ENCODE measurements at places on chromosomes 16 and 17.

DNA sequence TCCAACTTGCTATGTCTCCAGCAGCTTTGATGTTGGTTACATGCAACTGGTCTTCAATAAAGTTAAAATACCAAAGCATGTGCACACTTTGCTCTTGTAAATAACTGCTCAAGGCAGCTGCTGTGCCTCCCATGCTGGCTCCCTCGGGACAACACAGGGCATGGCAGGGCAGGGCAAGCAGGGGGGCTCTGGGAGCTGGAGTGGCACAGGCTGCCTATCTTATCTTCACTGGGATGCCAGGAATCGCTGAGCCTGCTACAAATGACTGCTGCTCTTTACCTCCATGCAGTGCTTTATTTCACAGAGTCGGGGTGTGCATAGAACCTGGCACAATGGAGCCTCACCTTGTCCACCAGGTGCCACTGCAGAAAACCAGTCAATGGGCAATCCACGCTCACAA is 21.8 kb downstream of the PEMT start:
- DNase-seq: no peak

DNA sequence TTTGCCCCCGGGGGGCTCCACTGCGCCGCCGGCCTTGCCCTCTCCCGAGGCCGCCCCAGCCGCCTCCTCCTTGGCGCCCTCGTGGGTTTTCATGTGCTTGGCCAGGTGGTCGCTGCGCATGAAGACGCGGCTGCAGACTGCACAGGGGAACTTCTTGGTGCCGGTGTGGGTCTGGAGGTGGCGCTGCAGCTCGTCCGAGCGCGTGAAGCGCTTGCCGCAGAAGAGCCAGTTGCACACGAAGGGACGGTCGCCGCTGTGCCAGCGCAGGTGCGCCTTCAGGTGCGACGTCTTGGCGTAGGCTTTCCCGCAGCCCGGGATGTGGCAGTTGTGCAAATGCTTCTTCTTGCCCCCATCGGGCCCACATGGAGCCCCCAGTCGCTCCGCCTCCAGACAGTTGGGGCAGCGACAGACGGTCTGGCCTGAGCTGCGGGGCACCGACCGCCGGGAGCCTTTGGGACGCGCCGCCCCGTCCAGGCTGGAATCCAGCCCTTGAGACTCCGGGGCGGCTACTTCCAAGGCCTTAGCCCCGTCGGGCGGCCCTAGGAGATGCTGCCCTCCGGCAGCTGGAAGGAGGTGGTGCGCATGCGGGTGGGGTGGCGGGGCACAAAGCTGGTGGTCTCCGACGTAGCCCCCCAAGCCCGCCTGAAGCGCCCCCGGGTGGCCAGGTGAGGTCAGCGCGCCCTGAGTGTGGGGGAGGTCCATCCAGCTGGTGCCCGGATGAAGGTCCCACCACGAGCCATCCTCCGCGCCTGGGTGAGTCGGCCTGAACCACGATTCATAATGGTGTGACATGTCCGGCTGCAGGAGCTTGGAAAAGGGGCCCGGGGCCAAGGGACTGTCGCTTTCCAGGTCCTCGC is 3.4 kb downstream of the SP6 start:
- peak; percentile 86 for DNase-seq

GRCh38 chr16:46797501-46797900 is 33.5 kb downstream of the C16orf87 start:
- DNase-seq: no peak

GRCh38 chr16:48517493-48517892 is 92.5 kb downstream of the N4BP1 start:
- DNase-seq: no peak

DNA sequence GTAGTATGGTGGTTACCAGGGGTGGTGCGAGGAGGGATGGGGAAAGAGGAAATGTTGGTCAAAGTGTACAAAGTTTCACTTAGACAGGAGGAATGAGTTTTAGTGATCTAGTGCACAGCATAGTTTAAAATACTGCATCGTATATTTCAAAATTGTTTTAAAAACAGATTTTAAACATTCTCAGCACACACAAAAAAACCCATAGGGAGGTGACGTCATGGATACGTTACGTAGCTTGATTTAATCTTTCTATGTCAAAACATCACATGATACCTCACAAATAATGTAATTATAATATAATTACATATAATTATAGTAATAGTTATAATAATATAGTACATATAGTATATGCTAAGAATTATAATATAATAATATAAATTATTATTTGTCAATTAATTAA is 614.2 kb downstream of the TMEM114 start:
- no peak for DNase-seq

- no peak for DNase-seq
Measured at GRCh38 chr17:83091257-83092141, 12.1 kb downstream of the METRNL start.

DNA sequence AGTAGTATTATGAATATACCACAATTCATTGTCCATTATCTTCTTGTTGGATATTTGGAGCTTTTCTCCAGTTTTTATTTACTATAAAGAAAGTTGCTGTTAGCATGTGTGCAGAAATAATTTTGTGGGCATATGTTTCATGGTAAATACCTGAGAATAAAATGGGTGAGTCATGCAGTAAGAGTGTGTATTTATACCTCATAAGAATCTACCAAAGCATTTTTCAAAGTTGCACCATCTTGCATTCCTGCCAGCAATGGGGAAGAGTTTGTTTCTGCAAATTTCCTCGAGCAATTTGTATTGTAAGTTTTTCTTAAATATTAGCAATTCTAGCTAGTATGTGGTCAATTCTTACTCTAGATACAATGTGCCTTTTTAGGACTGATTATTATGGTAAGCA is 7.9 kb upstream of the MON1B start:
- DNase-seq: no peak

All from GM23338 (cell line).